Endothelial cell (in vitro differentiated cells): ENCODE measurements at places on chromosomes 3 and 15.

- DNase-seq = no peak
These were observed 57.6 kb downstream of the FNDC3B start for GRCh38 chr3:172096881-172097420.

DNA sequence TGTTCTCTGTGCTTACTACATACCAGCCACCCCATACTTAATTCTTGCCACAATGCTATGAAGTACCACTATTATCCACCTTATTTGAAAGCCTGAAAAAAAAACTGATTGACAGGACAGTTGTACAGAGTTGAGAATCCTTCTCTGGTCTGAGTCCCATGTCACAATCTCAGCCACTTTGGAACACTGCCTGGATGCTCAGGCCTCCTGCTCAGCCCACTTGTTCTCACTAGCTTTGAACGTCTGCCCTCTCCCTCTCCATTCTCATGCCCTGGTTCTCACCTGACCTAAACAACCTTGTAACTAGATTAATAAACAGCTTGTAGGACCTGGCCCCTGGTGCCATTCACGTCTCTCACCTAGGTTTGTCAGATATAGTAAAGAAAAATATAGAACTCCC lies 53.9 kb downstream of the TRIM69 start:
- DNase-seq = no peak

DNA sequence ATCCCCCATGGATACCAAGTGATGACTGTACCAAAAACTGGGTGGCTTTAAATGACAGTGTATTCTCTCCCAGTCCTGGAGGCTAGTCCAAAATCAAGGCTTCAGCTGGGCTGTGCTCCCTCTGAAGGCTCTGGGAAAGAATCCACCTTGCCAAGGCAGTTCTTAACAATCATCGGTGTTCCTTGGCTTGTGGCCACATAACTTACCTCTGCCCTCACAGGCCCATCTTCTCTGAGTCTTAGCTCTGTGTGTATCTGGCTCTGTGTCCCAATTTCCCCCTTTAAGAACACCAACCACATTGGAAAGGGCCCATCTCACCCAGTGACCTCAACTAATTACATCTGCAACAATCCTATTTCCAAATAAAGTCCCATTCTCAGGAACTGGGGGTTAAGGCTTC lies 503.0 kb upstream of the PROK2 start:
- no peak for DNase-seq

- DNase-seq = no peak
These were observed 250.9 kb upstream of the TPM1 start for GRCh38 chr15:62791694-62792093.

DNA sequence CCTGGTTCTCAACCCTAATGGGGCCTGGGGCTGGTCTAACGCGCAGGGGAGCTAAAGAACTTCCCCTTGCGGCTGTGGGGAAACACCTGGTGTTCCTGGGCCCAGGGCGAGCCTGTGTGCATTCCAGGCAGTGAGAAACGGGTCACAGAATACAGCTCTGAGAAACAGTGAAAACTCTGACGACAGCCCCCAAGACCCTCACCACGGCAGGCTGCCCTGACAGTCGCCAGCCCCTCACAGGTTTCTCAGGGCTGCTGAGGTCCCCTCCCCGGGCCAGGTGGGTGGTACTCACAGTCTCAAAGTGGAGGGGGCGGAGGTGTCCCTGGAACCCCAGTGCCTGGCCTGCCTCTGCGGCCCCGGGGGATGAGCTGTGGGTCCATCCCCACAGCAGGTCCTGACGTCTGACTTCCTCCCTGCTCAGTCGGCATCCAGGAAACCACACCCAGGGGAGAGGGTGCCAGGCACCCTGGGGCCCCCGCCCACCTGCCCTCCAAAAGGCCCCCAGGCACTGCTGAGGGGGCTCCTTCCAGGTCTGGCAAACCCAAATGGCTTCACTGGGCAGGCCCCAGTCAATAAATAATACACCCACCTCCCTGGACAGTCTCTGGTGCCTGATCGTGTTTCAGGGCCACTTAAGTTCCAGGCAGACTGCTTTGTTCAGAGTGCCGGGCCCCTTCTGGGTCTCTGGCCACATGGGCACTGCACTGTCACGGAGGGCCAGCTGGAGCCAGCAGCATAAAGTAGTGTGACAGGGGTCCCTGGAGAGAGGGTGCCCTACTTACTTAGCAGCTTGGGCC lies 57.7 kb downstream of the IQSEC1 start:
- no peak for DNase-seq

GRCh38 chr15:55909036-55909811 lies 84.2 kb downstream of the NEDD4 start:
- no peak for DNase-seq

DNA sequence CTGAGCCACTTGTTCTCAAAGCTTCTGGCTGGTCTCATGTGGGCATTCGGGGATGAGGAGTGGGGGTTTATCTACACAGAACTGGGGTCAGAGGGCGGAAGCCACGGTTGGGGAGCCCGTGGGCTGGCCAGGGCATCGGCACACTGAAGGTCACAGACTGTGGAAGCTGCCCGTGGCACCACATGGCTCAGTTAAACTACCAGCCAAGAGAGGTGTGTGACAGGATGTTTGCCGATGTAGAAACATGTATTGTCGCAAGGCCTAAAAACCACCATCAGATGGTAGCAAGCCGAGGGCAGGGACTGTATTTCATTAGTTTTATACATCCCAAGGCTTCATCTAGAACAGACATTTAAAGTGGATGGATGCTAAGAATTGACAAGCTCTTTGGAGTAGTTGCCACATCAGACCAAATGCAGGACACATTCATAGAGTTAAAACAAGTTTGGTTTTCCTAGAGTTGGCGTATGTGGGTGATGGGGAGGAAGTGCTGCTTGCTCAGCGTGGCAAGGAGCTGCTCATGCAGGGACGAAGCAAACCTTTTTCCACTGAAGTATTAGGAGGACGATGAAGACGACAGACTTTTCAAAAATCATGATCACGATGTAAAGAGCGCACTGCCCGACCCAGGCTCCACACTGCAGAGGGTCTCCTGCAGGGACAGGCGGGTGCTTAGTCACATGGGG lies 9.6 kb upstream of the MUSTN1 start:
- no peak for DNase-seq

- DNase-seq = no peak
These were observed 133.6 kb downstream of the PLD1 start for GRCh38 chr3:171676601-171677175.

DNA sequence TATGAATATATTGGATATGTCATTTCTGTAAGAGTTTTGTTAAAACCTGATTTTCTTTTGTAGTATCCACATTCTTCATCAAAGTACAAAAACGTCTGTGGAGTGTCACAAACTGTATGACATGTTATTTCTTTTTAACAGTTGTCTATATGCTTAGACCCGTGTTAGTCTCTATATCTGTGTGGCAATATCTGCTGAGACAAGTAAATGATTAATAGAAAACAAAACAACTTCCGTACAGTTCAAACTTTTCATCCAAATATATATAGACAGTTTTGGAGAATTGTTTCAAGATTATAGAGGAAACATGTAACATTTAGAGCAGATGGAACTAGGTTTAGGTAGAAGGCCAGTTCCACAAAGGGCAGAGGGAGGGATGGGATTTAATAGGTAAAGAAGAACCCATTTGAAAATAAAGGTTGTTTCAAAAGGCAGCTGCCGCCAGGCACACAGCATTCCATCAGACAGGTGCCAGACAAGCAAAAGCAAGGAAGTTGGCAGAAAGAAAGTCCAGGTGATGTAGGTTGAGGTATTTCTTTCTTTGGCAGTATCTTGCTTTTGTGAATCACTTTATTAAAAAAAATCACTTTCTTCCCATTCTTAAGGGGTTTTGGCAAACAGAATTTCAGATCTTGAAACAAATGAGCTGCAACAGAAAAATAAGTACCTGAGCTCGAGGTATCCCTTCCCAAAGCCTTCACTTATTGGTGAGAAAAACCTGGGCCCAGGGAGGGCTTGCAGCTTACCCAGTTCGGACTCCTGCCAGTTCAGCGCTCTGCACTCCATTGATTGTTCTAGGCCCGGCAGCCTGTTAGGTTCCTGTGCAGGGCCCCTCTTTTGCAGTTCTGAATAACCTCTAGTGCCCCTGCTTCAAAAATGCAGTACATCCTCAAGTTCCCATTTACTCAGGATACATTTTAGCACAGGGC lies 49.0 kb downstream of the LRRN1 start:
- DNase-seq = no peak

DNA sequence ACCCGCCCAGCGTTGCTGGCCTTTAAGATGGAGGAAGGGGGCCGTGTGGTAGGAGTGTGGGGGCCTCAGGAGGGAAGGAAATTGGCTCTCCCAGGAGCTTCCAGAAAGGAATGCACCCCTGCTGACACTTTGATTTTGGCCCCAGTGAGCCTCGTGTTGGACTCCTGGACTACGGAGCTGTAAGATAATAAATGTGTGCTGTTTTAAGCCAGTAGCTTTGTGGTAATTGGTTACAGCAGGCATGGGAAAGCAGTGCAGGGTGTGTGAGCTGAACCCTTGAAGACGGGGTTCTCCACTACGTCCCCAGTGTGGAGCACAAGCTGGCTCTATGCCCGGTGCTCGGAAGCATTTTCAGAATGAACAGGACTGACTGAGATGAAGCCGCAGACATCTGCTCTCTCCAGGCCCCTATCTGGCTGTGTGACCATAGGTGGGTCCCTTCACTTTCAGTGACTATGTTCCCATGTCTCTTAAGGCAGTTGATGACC lies 22.9 kb upstream of the CGNL1 start:
- no peak for DNase-seq

- DNase-seq = no peak
These were observed 117.5 kb downstream of the PDCD6IP start for GRCh38 chr3:33915796-33916546.

GRCh38 chr3:14404631-14405359 lies 2.4 kb downstream of the SLC6A6 start:
- DNase-seq = no peak

GRCh38 chr3:53161450-53161819 lies 426 bp downstream of the PRKCD start:
- no peak for DNase-seq

GRCh38 chr15:22939051-22939450 lies 41.1 kb downstream of the CYFIP1 start:
- DNase-seq = no peak

GRCh38 chr3:9026320-9027045 lies 63.2 kb upstream of the RAD18 start:
- no peak for DNase-seq

DNA sequence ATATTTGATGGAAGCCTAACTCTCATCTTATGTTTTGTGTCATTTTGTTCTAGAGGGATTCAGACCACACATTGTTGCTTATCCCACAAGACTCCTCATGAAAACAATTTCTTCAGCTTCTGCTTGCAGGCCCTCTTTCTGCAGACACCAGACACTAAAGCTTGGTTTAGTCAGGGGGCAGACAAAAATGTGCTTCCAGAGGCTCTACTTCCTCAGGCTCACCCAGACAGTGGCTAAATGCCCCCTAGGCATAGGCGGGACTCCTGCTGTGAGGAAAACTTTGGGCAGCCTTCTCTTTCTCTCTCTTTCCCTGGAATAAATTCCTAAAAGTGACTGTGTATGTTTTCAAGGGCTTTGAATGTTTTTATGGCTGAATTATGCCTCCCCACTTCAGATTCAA lies 435.4 kb upstream of the ATP11B start:
- no peak for DNase-seq

GRCh38 chr15:99143242-99143641 lies 38.4 kb downstream of the SYNM start:
- no peak for DNase-seq

DNA sequence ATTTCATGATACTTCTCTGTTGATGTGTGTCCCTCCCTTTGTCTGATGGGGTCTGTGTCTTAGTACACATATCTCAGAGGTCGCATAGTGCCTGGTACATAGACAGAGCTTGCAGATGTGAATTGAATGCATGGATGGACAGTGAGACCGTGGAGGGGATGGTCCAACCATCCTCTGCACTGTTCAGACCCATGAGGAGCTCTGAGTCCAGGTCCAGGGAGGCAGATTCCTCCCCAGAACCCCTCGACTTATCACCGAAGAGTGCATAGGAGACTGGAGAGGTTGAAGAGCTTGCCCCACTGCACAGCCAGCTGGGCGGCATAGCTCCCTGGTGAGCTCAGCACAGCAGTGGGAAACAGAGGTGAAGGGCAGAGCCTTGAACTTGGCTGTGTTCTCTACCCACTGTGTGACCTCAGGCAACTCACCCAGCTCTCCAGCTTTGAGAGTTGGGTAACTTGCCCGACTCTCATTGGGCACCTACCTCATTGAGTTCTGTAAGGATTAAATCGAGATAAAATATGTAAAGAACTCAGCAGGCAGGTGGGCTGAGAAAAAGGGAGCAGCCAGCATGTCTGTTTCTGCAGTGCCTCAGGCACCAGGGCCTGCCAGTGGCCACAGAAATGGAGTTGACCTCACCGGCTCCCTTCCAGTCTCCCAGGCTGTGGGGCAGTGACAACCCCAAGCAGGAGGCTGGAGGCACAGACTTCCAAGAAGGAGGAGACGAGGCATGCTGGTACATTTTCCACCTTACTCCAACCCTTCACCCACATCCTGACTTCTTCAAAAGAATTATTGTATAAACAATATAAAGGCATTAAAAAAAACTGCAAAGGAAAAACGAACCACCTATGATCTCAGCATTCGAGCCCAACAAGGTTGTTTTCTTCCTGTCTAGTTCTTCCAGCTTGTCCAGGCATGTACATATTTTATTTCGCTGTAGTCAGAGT lies 54.1 kb upstream of the TFRC start:
- DNase-seq = no peak

- DNase-seq = no peak
These were observed 21.6 kb downstream of the MCTP2 start for GRCh38 chr15:94252906-94253491.

GRCh38 chr3:105214590-105214989 lies 152.1 kb upstream of the ALCAM start:
- DNase-seq = no peak

DNA sequence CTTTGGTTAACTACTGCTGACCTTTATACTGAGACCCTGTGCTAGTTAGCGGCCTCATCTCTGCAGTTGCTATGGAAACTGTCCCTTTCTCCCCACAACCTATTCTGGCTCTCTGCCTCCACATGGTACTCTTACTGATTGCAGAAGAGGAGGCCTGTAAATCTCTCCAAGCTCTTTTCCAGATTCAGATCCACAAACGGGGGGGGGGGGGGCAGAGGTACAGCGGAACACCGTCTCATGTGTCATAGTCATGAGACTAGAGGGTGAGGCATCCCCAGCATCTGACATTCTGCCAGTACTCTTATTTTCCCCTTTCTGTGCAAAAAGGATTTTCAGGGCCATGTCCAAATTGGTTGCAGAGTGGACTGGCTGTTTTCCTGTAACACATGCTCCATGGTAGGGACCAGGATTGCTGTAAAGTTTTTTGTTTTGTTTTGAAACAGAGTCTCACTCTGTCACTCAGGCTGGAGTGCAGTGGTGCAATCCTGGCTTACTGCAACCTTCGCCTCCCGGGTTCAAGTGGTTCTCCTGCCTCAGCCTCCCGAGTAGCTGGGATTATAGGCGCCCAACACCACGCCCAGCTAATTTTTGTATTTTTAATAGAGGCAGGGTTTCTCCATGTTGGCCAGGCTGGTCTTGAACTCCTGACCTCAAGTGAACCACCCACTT lies 8.3 kb upstream of the MAP1A start:
- no peak for DNase-seq
